ENCODE measurements at places on chromosomes 6 and 20. TPM values are rescaled to one million over a fixed set of nuclear protein-coding genes. Genes with fewer than 3 reads are reported as not detected.

DNA sequence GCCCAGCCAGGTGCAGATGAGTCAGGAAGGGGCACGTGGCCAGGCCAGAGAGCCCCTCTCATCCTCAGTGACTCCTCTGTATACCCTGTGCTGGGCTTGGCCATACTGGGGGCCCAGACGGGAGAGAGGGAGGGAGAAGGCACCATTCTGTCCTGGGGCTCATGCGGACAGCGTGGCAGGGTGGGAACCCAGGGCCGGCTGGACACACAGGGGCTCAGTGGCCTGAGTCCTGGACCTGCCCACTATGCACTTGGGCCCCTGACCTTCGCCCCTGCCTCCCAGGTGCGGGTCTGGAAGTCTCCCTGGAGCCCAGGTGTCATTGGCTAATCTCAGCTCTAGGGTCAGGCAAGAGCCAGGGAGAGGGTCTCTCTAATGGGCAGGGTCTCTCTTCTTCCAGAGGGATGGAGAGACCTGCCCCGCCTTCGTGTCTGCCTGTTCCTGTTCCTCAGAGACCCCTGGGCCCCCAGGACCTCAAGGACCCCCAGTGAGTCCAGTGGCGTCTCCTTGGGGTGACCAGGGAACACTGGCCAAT, 27.7 kb downstream of the COL20A1 start:
- no peak for DNase-seq

Gene HNF4A
- polyA plus RNA-seq, result 0.04 TPM

Gene PAK5
- 0.13 TPM for polyA plus RNA-seq

Gene CRIP3
- polyA plus RNA-seq, result 2.1 TPM

GRCh38 chr6:131694832-131695426, 6.3 kb downstream of the OR2A4 start:
- DNase-seq, result peak; percentile 73

DNA sequence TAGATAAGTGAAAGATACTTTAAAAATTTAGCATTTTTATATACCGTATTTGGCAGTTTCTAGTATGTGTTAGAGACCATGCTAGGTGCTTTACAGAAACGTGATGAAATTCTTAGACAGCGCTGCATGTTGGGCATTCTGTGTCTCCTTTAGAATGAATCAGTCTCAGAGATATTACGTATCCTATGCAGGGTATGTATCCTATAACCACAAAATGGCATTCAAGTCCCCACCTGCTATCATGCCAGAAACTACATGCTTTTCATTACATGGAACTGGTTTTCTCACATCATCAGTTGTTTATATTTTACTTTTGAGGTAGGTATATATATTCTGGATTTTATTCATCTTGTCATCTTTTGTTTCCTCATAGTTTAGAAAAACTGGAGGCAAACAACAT, 42.3 kb downstream of the PEX7 start:
- DNase-seq, result no peak

Gene SYCP2L
- polyA plus RNA-seq, result 2.3 TPM

DNA sequence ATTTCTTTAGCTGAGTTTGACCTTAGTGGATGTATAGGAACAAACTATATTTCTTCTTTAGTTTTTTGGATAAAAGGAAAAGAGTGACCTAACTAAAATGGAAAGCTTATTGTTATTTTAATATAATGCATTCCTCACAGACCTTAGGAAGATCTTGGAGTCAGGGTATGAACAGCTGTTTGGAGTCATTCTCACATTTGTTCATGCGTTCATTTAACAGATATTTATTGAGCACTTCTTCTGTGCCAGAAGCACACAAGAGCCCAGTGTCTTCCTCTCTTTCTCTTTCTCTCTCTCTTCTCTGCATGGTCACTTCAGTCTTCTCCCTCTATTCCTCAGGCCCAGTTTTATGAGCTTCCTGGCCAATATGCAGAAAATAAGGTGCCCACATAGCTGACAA, 744.0 kb upstream of the MAP3K7 start:
- no peak for DNase-seq

GRCh38 chr6:142223938-142224337, 76.9 kb downstream of the VTA1 start:
- DNase-seq, result no peak

DNA sequence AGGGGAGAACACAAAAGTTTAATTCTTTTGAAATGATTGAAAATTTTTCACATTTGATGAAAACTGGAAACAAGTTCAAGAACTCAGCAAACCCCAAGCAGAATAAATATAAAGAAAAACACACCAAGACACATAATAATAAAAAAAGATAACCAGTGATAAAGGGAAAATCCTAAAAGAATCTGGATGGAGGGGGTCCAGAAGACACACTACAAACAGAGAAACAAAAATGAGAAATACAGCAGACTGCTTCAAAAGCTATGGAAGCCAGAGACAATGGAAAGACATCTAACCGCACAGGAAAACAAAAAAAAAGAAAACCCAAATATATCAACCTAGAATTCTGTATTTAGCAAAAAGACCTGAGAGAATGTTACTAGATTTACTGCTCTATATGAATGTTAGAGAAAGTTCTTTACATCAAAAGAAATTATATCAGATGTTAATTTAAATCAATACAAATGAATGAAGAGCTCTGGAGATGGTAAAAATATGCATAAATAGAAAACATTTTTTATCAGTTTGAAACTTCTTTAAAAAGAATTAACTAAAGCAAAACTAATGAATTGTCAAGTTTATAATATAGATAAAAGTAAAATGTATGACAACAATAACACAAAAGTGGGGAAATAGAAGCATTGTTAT, 310.7 kb upstream of the PREP start:
- no peak for DNase-seq

DNA sequence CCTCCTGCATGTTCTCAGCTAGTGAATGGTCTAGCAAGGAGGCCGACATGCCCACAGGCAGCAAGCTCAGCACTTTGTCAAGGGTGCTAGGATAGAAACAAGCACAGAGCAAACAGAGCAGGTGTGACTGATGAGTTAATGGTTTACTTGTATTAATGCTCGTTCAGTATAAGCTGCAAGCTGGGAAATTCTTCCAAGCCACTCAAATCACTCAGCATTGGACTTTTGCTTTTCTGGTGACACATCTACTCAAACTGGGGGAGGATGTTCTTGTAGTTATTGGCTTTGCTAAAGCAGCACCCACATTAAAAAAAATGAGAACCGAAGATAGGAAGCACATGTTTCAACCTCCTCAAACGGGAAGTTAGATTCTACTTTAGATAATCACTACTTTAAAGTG, 43.1 kb upstream of the NEDD9 start:
- no peak for DNase-seq

Gene PROCR
- 43.5 TPM for polyA plus RNA-seq

Gene BTN1A1
- 0.25 TPM for polyA plus RNA-seq

Gene METTL24
- 0.23 TPM for polyA plus RNA-seq

GRCh38 chr6:5729813-5730517, 276.8 kb downstream of the NRN1 start:
- DNase-seq, result no peak

Gene CHRNA4
- 0.25 TPM for polyA plus RNA-seq

DNA sequence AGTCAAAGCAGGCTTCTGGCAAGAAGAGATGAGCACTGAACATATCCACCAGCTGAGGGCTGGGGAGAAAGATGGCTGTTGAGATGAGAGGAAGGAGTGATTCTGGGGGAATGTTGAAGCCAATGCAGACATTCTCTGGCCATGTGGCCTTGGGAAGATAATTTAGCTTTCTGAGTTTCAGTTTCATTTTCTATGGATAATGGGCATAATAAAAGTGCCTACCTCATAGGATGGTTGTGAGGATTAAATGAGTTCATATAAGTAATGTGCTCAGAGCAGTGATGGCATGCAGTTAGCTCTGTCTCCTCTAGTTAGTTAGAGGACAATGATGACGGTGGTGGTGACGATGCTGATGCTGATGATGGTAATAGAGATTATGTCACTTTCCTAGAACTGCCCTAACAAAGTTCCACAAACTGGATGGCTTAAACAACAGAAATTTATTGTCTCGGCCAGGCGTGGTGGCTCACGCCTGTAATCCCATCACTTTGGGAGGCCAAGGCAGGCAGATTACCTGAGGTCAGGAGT, 18.5 kb upstream of the KCNK5 start:
- DNase-seq, result no peak

DNA sequence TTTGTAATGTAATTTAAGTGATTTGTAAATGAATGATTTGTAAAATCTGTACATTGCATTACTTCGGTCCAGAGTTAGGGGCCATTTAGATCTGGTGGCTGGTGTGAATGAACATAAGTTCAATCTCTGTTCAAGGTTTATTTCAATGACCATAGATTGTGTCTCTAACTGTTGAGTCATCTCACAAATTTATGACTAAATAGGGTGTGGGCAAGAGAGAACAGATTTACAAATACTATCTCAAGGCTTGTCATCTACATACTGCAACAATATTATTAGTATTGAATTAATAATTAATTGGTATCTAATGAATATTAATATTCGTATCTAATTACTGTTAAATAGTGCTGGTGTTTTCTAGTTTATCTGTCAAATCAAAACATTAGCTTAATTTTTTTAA, 115.3 kb upstream of the EDN1 start:
- DNase-seq, result no peak

Gene PRR18
- polyA plus RNA-seq, result 1.4 TPM

GRCh38 chr6:32069878-32070515, 31.8 kb downstream of the CYP21A2 start:
- DNase-seq, result no peak

Gene RAD21L1
- not detected for polyA plus RNA-seq

GRCh38 chr6:154555073-154555677, 44.7 kb upstream of the CNKSR3 start:
- no peak for DNase-seq

GRCh38 chr20:20856956-20857355, 144.5 kb upstream of the RALGAPA2 start:
- DNase-seq, result no peak

DNA sequence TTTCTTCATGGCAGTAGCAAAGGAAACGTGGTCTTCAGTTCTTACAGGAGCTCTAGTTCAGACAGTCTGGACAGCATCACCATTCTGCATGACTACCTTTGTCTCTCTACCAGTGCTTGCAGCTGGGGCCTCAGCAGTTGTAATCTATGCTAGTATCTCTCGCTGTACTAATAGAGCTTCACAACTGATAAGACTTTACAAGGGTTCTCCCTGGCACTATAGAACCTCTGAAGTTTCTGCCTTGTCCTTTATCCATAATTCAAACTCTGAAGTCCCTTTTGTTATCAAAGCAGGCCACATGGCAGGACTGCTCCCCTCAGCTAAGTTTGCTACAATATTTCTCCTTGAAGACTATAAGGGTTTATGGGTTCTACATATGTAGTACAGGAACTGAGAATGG, 842.1 kb upstream of the ADGRB3 start:
- DNase-seq, result no peak

Gene ZNF292
- polyA plus RNA-seq, result 16.9 TPM

DNA sequence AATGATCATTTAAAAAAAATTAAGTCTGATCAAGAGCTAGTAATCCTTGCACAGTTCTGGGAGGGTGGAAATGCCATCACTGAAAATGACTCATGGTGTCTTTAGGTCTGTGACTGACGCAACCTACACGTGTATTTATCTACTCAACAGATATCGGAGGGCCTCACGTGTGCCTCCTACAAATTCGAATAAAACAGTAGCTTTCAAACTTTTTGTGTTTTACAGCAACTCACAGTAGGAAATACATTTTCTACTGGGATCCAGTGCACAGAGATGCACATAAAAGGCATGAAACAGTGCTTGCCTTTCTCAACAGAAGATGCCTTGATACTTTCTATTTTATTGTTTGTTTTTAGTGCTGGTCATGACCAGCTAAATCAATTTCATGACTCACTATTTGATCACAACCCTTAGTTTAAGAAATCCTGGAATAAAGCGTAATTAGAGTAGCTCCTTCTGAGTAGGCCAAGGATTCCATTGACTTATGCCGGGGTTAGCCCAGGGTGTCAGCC, 210.0 kb upstream of the SNX9 start:
- DNase-seq, result no peak

Gene TJAP1
- 32.4 TPM for polyA plus RNA-seq

GRCh38 chr6:132456700-132457143, 55.4 kb upstream of the MOXD1 start:
- DNase-seq, result peak; percentile 23

- DNase-seq, result no peak
These were observed 63.6 kb upstream of the LY86 start for GRCh38 chr6:6524951-6525350.
